DMS 273 treated with DMSO at 0.1 percent for 48 hours (cell line): ENCODE measurements at places on chromosomes 16 and 17.

DNA sequence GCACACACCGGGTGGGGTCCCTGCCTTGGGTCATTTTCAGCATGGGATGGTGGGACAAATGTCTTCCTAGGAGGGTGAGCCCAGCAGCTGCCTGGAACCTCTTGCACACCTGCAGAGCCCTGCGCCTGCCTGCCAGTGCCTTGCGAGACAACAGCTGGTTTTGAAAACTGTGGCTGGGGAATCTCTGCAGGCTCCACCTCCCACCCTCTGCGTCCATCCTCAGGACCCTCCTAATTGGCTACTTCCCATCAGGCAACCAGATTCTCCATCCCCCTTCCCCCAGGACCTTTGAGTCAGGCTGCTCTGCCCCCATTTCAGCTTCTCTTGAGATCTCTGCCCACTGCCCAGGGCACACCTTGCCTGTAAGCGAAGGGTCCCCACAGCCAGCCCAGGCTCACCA is 26.6 kb downstream of the PEMT start:
- no peak for DNase-seq

DNA sequence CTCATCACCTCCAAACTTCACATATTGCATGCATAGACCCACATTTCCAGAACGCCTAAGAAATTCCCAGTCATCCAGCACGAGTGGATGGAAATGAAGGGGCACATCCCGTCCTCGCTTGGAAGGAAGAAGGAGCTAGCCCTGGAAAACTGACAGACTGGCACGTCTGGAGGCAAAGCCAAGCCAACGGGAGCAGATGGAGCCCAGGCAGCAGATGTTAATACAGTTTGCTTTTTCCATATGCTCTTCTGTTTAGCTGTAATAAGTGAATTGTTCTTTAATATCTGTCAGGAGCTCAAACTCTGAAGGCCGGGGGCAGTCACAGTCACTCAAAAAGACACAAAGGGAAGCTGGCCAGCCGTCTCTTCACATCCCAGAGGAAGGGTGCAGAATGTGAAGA is 187.7 kb downstream of the XYLT1 start:
- DNase-seq = peak; percentile 83

GRCh38 chr17:60426596-60426995 is 4.3 kb downstream of the CHCT1 start:
- no peak for DNase-seq

GRCh38 chr16:14070555-14070876 is 603 bp upstream of the MRTFB start:
- no peak for DNase-seq

DNA sequence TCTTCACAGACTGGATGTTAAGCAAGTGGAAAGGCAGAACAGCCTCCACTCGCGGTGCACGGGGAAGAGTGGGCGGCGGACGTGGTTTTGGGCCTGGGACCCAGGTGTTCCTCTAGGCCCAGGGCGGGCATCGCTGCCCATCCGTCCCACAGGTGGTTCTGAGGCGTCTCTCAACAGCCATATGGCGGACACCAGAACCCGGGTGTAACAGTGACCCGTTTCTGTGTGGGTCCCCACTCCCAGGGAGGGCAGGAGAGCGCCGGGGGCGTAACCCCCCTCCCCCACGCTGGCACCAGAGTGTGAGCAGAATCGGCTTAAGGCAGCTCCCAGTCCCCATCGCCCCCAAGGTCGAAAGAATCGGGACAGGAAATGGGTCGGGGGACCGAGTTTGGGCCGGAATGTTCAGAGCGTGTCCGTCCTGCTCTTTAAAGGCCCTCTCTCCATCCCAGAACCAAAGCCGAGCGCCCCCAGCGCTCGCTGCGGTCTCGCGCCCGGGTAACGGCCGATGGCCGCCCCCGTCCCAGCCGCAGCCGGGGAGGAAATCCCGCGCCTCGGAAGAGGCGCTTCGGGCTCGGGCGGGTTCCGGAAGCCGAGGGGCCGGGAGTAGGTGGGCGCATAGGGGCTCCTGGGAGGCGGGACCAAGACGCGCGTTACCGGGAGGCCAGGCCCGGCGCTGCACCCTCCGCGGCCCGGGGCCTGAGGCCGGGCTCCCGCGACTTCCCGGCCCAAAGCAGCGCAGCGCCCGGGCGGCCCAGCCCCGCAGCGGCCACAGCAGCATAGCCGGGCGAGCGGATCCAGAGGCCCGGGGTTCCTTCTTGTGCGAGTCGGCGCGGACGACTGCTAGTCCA is at the start of gene TK2:
TK2 (minus strand) TSS at position 839 of the 848 bp plus-strand sequence; CDS start at position 778, 61 bp downstream.
- no peak for DNase-seq

DNA sequence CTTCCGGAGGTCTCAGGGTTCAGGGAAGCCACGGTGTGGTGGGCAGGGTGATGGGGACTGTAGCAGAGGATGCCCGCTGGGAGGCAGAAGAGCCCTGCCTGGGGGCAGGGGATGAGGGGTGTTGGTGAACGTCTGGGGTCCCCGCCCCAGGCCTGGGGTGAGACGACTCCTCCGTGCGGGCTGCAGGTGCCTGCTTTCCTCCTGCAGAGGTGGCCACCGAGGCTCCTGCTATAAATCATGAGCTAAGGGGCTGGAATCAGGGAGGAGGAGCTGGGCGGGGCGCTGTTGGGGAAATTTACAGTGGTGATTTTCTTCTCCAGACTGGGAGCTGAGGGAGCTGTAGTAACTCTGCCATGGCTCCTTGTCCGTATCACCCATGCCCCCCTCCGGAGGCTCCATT is 167.0 kb downstream of the MRM1 start:
- DNase-seq = no peak

DNA sequence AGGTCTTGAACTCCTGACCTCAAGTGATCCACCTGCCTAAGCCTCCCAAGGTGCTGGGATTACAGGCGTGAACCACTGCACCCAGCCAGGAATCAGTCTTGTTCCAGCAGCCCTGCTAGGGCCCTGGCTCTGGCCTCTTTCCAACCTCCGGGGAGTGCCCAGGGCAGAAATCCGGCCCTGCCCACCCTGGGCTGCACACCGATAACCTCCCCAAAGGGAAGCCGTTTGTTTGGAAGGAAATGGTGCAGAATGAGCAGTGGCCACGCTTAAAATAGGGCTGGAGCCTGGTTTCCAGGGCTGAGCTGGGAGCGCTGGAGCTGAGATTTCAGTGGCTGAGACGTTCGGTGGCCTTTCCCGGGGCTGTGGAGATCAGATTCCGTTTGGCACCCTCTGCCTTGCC is 17.8 kb upstream of the EMP2 start:
- no peak for DNase-seq

DNA sequence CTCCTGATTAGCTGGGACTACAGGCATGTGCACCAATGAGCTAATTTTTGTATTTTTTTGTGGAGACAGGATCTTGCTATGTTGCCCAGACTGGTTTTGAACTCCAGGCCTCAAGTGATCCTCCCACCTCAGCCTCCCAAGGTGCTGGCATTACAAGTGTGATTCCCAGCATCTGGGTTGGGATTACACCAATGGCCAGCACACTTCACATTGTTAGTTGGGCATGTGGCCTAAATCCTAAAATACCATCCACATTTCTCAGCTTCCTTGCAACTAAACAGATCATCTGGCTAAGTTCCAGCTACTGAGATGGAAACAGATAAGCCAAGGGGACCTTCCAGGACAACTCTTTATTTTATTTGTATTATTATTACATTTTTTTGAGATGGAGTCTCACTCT is 9.9 kb downstream of the RABEP2 start:
- no peak for DNase-seq

DNA sequence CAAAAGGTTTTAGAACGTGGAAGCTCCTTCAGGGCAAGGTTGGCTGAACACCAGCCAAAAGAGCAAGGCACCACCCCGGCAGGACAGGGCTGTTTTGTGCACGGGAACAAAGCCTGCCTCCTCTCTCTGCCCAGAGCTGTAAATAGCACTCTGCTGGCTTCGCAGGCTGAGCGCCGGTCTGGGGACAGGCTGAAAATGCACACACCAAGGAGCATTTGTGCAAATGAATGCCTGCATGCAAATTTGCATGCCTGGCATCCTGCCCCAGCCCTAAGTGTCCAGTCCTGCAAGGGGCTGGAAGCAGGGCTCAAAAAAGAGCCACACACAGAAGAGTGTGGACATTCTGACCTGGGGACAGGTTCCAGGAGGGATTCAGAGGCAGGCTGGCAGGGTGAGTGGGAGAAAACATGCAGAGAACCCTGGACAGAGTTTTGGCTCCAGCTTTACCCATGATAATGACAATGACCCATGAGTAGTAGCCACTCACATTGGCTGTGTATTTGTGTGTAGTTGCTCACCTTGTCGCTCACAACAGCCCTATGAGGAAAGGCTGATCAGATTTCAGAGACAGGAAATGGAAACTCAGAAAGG is 11.7 kb downstream of the ABAT start:
- no peak for DNase-seq

DNA sequence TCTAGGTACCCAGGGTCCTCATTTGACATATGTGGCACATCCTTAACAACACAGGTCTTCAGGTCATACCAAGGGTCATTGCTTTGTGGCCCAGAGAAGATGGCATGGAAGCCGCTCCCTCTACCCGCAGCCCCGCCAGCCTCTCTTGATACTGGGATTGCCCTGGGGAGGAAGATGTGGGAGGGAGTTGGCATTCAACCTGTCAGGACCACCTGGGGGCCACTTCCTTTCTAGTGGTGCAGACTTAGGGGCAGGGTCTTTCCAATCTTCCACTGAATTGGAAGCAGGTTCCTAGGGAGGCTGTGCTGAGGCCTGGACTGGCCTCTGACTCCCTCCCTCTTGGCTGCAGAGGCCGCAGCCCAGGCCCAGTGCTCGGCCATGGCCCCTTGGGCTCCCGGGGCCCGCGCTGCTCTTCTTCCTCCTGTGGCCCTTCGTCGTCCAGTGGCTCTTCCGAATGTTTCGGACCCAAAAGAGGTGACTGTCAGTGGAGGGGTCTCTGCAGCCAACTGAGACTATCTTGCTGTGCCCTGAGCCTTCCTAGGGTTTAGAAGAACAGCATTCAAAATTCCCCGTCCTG is 5.1 kb upstream of the HEXIM1 start:
- no peak for DNase-seq

DNA sequence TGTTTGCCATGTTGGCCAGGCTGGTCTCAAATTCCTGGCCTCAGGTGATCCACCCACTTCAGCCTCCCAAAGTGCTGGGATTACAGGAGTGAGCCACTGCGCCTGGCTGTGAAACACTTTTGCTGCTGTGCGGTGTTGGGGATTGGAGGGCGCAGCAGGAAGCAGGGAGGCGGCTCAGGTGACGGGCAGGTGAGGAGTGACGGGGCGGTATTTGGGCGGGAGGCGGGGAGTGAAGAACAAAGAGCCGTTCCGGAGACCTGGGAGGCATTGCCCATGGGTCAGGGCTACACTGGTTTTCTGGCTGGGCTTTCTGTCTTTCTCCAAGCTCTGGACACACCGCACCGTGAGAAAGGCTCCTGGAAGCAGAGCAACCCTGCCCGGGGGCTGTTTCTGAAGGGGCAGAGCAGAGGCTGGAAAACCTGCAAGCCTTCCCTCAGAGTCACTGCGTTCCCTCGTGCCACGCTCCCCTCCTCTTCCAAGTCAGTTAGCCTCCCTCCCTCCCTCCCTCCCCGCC is 22.1 kb downstream of the CRISPLD2 start:
- no peak for DNase-seq
